GM13977 (cell line): ENCODE measurements at places on chromosomes 12 and 14.
A peak's percentile ranks its signal among the peaks of the same experiment; 100 is the strongest.

- no peak for DNase-seq
Measured at GRCh38 chr14:90193925-90194324, 62.4 kb upstream of the PSMC1 start.

- DNase-seq, result no peak
Measured at GRCh38 chr12:9792185-9792900, 31.6 kb upstream of the CD69 start.

GRCh38 chr14:23425169-23425568, 10.3 kb downstream of the MYH7 start:
- no peak for DNase-seq

DNA sequence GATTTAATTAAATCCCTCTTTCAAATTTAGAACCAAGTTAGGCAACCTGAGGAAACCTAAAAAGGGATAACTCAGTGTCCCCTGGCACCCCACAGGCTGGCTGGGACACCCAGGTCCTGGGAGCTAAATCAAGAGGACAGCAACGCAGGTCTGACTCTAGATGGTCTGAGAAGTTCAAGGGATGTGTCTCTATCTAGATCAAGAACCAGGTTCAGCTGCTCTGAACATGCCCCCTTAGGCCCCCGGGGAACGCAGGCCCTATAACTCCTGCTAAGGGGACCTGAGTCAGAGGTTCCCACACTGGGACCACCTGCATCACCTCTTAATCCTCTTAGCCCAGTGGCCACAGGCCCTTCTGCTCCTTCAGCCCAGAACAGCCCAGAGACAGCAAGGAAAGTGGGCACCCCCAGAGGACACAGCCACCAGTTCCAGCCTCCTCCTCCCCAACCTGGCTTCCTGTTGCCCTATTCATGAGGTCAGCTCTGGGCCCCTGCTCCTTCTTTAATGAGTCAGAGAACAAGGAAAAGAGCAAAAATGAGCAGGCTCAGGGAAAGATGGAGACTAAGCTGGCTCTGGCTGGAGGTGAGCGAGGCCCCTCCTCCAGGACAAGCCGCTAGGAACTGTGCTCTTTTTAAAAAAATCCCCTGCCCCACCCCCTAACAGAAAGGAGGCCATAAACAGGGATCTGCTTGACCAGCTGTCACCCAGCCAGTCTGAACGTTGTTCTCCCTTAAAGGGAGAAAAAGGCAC, 10.8 kb downstream of the PITPNM2 start:
- no peak for DNase-seq

DNA sequence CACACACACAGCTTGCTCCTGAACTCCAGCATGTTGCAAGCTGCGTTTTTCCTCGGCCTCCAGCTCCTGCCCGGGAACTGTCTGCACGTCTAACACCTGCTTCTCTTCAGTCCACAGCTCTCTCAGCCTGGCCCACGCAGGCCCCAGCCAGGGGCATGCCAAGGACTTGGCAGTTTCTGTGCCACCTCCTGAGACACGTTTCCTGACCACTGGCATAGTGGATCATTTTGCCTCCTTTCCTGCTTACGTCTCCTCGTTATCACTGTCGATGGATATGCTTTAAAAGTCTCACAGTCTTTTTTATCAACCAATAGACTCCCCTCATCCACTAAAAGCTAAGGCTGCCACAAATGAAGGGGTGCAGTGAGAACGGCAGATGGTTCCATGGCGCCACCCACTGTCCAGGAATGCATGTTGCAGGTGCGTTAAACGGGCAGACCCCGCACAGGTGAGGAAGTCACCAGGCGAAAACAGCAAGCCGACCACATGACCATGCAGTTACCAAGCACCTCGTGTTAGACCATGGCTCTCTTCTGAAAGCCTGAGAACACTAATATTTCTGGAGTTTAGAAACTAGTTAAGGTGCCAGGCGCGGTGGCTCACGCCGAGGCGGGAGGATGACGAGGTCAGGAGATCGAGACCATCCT, 14.7 kb upstream of the TEAD4 start:
- peak; percentile 65 for DNase-seq

DNA sequence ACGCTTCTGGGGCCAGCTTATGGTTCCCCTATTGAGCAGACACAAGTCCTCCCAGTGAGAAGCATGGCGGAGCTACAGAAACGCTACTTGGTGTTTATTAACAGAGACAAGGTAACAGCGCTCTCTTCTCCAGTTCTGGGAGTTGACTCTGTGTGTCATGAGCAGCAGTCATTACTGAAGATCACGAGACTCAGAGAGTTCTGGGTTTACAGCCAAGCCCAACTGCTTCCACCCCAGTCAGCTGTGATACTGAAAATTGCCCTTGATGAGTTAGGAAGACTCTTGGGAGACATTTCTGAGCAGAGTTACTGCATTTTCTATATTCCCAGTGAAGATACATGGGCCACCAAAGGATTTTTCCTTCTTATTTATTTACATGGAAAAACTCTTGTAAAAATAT, 48.6 kb downstream of the CFAP251 start:
- peak; percentile 5 for DNase-seq

DNA sequence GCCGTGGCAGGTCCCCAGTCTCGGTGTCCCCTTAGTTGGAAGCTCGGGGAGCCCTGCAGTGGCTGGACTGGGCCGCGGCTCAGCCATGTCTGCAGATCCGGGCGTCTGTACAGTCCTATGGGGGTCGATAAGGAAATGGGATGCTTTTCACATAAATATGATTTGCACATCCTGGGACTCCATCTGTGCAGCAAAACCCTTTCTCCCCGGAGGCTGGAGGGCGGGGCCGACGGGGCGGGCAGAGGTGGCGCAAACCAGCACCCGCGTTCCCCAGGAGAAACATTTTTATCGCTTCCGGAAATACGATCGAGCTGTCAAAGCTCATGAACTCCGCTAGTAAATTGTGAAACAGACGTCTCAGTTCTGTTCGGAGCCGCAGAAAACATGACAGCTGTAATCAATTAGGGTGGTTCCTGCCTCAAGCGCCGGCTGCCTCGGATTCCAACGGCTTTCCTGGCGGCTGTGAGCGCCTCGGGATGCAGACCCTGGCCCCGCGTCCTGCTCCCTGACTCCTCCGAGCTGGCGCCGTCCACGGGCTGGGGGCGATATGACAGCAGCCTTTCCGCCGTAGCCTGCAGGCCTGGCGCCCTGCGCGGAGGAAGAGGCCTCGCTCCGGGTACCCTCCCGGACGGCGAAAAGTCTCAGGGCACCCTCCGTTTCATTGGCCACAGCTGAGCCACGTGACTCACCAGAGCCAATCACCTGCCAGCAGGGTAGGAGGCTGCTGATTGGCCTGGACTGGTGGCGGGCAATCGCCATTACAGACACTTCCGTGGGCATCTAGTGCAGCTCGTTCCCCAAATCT, 23.0 kb downstream of the DIO3 start:
- no peak for DNase-seq

GRCh38 chr12:46386877-46387629, 14.5 kb upstream of the SLC38A2 start:
- peak; percentile 34 for DNase-seq

DNA sequence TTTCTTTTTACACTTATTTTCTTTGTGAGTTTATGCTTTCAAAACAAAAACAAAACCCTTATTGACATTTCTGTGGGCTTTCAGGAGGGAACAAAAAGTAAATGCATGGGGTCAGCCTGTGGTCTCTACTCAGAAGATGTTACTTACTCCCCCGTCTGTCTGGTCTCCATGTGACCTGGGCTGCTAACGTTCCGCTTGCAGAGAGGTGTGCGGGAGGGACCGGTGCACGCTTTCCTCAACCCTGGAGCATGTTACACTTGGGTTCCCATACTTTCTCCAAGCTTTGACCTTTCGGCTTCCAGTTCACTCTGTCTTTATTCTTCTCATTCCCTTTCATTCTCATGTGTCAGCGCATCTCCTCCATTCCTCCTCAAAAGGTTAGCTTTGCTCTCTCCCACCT, 36.5 kb downstream of the ZC3H14 start:
- DNase-seq, result peak; percentile 9

- DNase-seq, result no peak
Measured at GRCh38 chr12:72010356-72010755, 71.7 kb downstream of the TPH2 start.

GRCh38 chr14:67510836-67511235, 22.3 kb upstream of the PLEKHH1 start:
- no peak for DNase-seq

- no peak for DNase-seq
Measured at GRCh38 chr12:13195785-13196129, 769 bp upstream of the EMP1 start.

- no peak for DNase-seq
Measured at GRCh38 chr12:128078301-128078971, 188.5 kb upstream of the TMEM132C start.

GRCh38 chr14:42719391-42719790, 1112.7 kb downstream of the LRFN5 start:
- DNase-seq, result no peak

- DNase-seq, result no peak
Measured at GRCh38 chr14:60178820-60179219, 13.6 kb upstream of the DHRS7 start.

- no peak for DNase-seq
Measured at GRCh38 chr12:32264961-32265360, 134.4 kb upstream of the FGD4 start.

GRCh38 chr12:40058721-40059190, 47.1 kb downstream of the SLC2A13 start:
- DNase-seq, result no peak

DNA sequence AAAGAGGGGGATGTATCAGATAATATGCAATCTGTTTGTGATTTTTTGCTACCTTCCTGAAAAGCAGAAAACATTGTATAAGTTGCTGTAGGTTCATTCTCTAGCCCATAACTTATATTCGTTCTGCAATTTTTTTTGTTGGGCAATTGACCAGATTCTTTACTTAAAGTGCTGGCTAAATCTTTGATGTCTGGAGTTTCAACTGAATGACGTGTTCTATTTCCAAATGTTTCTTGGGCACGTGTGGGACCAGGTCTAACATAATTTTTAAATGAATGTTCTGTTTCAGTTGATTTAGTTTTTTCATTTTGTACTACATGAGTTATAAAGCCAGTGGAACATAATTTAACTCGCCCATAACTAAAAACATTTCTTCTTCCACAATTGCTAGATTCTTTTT, 3.8 kb downstream of the MLH3 start:
- no peak for DNase-seq
